ENCODE measurements at places on chromosomes 2 and 18. TPM values are rescaled to one million over a fixed set of nuclear protein-coding genes. Genes with fewer than 3 reads are reported as not detected.

DNA sequence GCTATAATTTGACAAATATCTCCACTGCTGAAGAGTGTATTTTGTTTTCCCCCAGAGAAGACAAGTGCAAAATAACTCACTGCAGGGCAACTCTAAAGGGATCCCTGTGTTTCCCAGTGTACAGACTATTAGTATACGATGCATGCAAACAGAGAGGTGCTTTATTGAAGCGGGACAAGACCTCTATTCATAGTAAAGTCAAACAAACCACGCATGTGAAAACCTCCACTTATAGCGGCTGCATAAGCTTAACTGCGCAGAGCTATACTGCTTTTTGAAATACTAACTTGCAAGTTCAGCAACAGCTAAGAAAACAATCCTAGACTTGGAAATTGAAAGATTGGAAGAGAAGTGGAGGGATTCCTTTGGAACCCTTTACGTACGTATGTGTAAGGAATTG, 15.6 kb downstream of the RNF144A start:
- H3K36me3 ChIP-seq, result no peaks in the 10 kb centered on the region
- no peak overlapping the region for H3K4me3 ChIP-seq
- H3K4me1 ChIP-seq, result peaks cover 2% of the 10 kb centered on the region
- no peak overlapping the region for H3K27ac ChIP-seq

DNA sequence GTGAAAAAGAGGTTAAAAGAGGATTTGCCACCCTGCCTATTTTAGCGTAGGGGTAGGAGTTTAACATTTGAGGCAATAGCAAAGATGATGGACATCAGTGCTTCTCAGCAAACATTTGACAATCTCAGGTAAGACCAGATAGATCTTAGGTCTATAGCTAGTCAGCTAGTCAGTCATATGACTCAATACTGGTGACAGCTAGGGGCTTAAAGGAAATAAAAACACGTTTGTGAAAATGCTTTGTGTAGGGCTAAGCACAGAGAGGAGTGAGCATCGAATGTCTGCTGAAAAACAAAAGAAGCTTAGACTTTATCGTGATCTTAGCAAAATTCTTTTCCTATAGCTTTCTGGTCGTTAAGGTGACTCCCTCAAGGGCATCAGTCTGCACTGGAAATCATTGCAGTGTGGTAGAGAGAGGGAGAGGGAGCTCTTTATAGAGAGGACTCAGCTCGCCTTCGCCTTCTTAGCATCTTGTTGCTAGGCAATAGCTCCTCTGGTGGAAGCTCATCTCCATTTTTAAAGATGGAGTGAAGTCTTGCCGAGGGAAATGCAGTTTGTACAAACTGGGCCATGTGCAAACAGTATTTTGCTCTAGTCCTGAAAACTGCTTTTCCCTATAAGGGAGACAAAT, 62.8 kb upstream of the SLC38A11 start:
- DNase-seq, result peak; percentile 67
- no peaks in the 10 kb centered on the region for H3K36me3 ChIP-seq
- peak overlapping the region; percentile 29 for H3K27ac ChIP-seq

- peaks cover 4% of the 10 kb centered on the region for H3K4me1 ChIP-seq
- H3K27ac ChIP-seq, result no peak overlapping the region
- peaks cover 9% of the 10 kb centered on the region for H3K27me3 ChIP-seq
- no peak for DNase-seq
- no peak overlapping the region for H3K4me3 ChIP-seq
Measured at GRCh38 chr2:37623971-37624900, 47.2 kb downstream of the CDC42EP3 start.

DNA sequence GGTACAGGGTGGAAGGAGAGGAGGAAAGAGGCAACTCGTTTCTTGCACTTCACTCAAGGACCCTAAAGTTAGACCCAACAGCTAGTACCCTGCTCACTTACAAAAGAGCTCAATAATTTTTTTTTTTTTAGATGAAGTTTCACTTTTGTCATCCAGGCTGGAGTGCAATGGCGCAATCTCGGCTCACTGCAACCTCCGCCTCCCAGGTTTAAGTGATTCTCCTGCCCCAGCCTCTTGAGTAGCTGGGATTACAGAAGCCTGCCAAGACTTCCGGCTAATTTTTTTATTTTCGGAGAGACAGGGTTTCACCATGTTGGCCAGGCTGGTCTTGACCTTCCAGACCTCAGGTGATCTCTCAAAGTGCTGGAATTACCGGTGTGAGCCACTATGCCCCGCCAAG, 4.1 kb downstream of the ASB3 start:
- H3K27ac ChIP-seq, result no peak overlapping the region
- peaks cover 17% of the 10 kb centered on the region for H3K36me3 ChIP-seq
- H3K4me3 ChIP-seq, result no peak overlapping the region

GRCh38 chr18:76328140-76328539, 166.9 kb downstream of the ZNF516 start:
- no peaks in the 10 kb centered on the region for H3K27me3 ChIP-seq
- H3K4me3 ChIP-seq, result no peak overlapping the region
- H3K36me3 ChIP-seq, result no peaks in the 10 kb centered on the region
- no peaks in the 10 kb centered on the region for H3K4me1 ChIP-seq

DOCK10 gene
- total RNA-seq, result 0.44 TPM

- DNase-seq, result no peak
- no peaks in the 10 kb centered on the region for H3K36me3 ChIP-seq
- H3K27me3 ChIP-seq, result no peaks in the 10 kb centered on the region
- no peak overlapping the region for H3K27ac ChIP-seq
- H3K4me3 ChIP-seq, result no peak overlapping the region
Measured at GRCh38 chr2:15708865-15709820, 117.5 kb downstream of the DDX1 start.

GRCh38 chr2:119311371-119311770, 55.3 kb downstream of the C2orf76 start:
- no peaks in the 10 kb centered on the region for H3K27me3 ChIP-seq
- no peaks in the 10 kb centered on the region for H3K4me1 ChIP-seq
- no peak overlapping the region for H3K4me3 ChIP-seq

GPAT2 gene
- not detected for total RNA-seq

DUSP2 gene
- 1.9 TPM for total RNA-seq

DNA sequence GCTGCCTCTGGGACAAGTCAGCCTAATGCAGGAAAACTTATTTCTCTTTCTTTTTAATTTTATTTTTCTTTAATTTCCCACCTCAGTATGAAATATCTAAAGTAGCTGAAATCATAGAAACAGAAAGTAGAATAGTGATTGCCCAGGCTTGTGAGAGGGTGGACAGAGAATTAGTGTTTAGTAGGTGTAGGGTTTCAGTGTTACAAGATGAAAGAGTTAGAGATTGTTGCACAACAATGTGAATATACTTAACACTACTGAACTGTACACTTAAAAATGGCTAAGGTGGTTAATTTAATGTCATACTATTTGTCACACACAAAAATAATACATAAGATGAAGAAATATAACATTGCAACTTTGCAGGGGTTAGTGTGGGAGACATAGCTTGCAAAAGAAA, 80.8 kb downstream of the NAT8 start:
- H3K27me3 ChIP-seq, result peaks cover 6% of the 10 kb centered on the region
- DNase-seq, result no peak
- H3K4me1 ChIP-seq, result peaks cover 5% of the 10 kb centered on the region
- no peak overlapping the region for H3K4me3 ChIP-seq
- peaks cover 29% of the 10 kb centered on the region for H3K36me3 ChIP-seq

- no peaks in the 10 kb centered on the region for H3K36me3 ChIP-seq
- no peaks in the 10 kb centered on the region for H3K4me1 ChIP-seq
- no peak overlapping the region for H3K4me3 ChIP-seq
- no peak overlapping the region for H3K27ac ChIP-seq
- no peak for DNase-seq
Measured at GRCh38 chr18:10591896-10592295, 66.1 kb downstream of the NAPG start.

GRCh38 chr18:31973929-31974546, 31.1 kb upstream of the TRAPPC8 start:
- no peak overlapping the region for H3K27ac ChIP-seq
- H3K27me3 ChIP-seq, result no peaks in the 10 kb centered on the region
- no peaks in the 10 kb centered on the region for H3K4me1 ChIP-seq
- DNase-seq, result no peak
- no peaks in the 10 kb centered on the region for H3K36me3 ChIP-seq

TCF7L1 gene
- 73.3 TPM for total RNA-seq

MRPL30 gene
- 46.1 TPM for total RNA-seq

- no peaks in the 10 kb centered on the region for H3K27me3 ChIP-seq
- H3K27ac ChIP-seq, result no peak overlapping the region
- H3K36me3 ChIP-seq, result no peaks in the 10 kb centered on the region
- H3K4me3 ChIP-seq, result no peak overlapping the region
Measured at GRCh38 chr18:80103231-80103630, 5.8 kb upstream of the ADNP2 start.

CIB4 gene
- not detected for total RNA-seq

COX7A2L gene
- 113 TPM for total RNA-seq

DNA sequence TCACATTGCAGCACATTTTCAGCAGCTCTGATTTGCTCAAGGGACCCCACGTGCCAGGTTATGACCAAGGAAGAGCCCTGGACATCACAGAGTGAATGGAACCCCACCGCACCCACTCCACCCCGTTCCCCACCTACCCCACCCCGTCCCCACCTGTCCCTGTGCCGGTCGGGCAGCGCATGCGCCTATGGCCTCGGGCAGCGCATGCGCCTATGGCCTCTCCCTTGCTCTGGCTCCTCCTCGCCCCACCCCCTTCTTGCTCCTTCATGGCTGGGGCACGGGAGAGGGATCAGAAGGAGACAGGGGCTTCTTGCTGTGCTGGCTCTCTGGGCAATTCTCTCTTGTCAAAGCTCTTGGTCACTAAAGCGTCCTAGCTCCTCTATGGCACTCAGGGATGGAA, 371.8 kb upstream of the HS6ST1 start:
- H3K36me3 ChIP-seq, result no peaks in the 10 kb centered on the region
- DNase-seq, result no peak
- H3K4me1 ChIP-seq, result no peaks in the 10 kb centered on the region
- H3K27ac ChIP-seq, result no peak overlapping the region
- H3K27me3 ChIP-seq, result no peaks in the 10 kb centered on the region

DNA sequence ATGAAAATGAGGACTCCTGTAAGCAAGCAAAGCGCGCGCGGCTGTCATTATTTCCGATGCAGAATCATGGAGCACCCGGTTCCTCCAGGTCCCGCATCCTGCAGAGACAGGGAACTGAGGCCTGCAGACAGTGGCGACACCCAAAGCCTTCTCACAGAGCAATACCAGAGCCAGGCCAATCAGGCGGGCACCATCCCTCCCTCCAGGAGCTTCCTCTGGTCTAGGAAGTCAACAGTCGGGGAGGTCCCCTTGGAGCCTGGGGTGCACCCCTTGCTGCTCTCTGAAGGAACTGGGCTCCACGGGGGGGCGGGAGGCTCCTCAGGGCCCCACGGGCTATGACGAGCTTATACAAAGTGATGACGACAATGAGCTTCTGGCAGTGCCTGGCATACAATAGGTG, 60.3 kb upstream of the HPCAL1 start:
- H3K4me1 ChIP-seq, result no peaks in the 10 kb centered on the region
- H3K27me3 ChIP-seq, result no peaks in the 10 kb centered on the region
- no peak overlapping the region for H3K4me3 ChIP-seq
- DNase-seq, result peak; percentile 31
- no peak overlapping the region for H3K27ac ChIP-seq

DNA sequence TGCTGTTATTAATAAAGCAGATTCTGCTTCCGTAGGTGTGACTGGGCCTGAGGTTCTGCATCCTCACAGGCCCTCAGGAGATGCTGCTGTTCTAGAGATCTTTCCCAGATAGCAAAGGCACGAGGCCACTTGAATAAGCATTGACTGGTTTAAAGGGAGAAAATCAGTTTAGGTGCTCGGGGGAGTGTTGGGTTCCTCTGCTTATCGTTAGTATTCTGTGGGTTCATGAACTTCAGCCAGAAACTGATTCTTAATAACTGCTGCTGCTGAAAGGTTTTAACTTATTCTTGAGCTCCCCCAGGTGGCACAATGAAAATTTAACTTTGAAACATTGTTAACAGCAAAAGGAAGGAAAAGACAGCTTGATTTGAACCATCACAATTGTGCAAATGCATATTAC, 56.9 kb downstream of the ITGA6 start:
- H3K4me3 ChIP-seq, result no peak overlapping the region
- no peak for DNase-seq

MRO gene
- total RNA-seq, result 1.3 TPM

DNA sequence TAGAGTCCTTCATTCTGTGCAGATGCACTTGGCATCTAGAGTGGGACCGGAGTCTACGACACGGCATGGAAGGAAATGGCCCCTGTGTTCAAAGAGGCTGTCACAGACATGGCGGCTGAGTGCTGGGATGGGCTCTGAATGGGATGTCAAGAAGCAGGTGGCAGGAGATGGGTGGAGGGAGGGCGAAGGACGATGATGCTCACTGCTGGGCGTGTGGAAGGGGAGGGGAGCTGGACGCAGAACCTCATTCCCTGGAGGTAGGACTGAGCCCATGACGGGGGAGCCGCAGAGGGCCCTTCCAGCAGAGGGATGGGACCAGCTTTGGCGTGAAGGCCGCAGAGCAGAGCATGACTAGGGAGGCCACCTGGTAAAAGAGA, 18.8 kb upstream of the ALPI start:
- peaks cover 5% of the 10 kb centered on the region for H3K27me3 ChIP-seq
- H3K4me3 ChIP-seq, result no peak overlapping the region
- H3K4me1 ChIP-seq, result no peaks in the 10 kb centered on the region
- H3K27ac ChIP-seq, result no peak overlapping the region
- H3K36me3 ChIP-seq, result no peaks in the 10 kb centered on the region
- peak; percentile 46 for DNase-seq

MBD1 gene
- 79.6 TPM for total RNA-seq

ASPRV1 gene
- total RNA-seq, result 0.84 TPM

DNA sequence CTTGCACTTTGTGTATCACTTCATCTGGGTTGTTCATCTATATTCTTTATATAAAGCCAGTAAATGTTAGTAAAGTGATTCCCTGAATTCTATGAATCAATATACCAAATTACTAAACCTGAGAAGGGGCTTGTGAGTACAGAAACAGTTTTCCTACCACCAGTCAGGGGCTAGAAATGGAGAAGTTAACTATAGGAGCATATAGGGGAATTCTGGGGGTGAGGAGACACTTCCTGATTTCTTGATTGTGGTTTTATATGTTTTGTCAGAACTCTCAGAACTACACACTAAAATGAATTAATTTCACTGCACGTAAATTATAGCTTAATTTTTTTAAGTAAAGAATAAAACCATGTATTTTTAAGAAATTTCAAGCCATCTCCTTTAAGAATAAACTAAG, 93.7 kb downstream of the SESTD1 start:
- H3K27ac ChIP-seq, result no peak overlapping the region
- H3K27me3 ChIP-seq, result no peaks in the 10 kb centered on the region
- no peak for DNase-seq

GRCh38 chr2:157076526-157077161, 180.9 kb upstream of the GALNT5 start:
- no peaks in the 10 kb centered on the region for H3K27me3 ChIP-seq
- no peaks in the 10 kb centered on the region for H3K4me1 ChIP-seq
- DNase-seq, result no peak
- H3K27ac ChIP-seq, result no peak overlapping the region

DNA sequence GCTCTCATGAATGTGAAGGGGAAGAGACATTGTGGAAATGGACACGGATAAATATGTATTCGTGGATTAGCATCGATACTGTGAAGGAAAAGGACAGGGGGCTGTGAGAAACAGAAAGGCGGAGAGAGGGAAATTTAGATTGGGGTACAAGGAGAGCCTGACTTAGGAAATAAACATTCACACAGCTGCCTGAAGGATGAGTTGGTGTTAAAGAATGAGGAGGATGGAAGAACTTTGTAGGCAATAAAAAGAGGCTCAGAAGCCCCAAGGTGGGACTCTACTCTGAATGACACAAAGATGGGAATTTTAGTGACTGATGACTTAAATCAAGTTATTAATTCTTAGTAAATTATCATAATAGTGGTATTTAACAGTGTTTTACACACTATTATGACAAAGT, 10.1 kb downstream of the MYO1B start:
- H3K27me3 ChIP-seq, result no peaks in the 10 kb centered on the region
- no peak overlapping the region for H3K27ac ChIP-seq
- DNase-seq, result no peak
- H3K4me3 ChIP-seq, result no peak overlapping the region
- peaks cover 35% of the 10 kb centered on the region for H3K36me3 ChIP-seq
- peaks cover 20% of the 10 kb centered on the region for H3K4me1 ChIP-seq
